Stimulated activated CD4-positive, alpha-beta T cell treated with anti-CD3 and anti-CD28 coated beads, Interleukin-2, amount 100 ng/mL, for 48 hours (primary cell): ENCODE measurements at places on chromosomes 12 and 14.

- no peak for DNase-seq
These were observed 117.7 kb downstream of the OTOGL start for GRCh38 chr12:80217011-80217535.

DNA sequence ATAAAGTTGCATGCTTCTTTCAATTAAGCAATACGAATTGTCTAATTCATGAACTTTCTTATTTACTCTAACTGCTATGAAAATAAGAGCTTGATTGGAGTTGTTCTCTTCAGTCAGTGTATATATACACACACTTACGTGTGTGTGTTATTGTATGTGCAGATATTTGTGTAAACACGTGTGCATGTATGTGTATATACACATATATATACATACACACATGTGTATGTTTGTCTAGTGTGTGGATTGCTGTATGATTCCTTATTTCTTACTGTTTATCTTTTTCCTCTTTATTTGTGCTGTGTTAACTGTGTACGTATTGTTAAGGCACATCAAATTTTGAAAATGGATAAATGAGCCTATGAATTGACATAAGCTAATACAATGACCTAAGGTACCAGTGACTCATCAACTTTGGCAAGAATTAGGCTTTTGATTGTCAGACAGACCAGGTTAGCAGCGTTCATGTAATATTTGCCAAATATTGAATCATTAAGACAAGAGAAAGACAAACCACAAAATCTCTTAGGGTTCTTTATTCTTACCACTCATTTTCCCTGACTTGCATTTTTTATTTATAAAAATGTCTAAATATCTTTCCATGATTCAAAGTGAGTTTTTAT lies 423.9 kb downstream of the SOX5 start:
- no peak for DNase-seq

- no peak for DNase-seq
These were observed 1.6 kb downstream of the RHOF start for GRCh38 chr12:121791671-121792551.

GRCh38 chr14:88493392-88494185 lies 61.2 kb downstream of the PTPN21 start:
- DNase-seq = no peak

DNA sequence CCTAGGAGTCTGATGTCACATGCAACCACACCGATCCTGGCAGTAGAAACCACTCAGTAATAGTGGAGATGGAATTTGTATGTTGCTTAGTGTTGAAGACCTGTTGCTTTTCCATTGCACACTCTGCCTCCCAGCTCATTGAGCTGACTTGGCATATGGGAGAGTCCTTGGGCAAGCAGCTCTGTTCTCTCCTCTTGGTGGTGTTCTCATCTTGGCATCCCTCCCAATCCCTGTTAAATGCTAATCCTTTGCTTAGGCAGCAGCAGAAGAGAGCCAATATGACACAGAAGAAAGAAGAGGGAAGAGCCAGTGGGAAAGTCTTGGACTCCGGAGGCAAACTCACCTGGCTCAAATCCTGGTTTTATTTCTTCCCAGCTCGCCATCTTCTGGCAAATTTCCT lies 178.0 kb upstream of the CAND1 start:
- no peak for DNase-seq

GRCh38 chr14:60274448-60274847 lies 25.4 kb downstream of the PPM1A start:
- DNase-seq = no peak

DNA sequence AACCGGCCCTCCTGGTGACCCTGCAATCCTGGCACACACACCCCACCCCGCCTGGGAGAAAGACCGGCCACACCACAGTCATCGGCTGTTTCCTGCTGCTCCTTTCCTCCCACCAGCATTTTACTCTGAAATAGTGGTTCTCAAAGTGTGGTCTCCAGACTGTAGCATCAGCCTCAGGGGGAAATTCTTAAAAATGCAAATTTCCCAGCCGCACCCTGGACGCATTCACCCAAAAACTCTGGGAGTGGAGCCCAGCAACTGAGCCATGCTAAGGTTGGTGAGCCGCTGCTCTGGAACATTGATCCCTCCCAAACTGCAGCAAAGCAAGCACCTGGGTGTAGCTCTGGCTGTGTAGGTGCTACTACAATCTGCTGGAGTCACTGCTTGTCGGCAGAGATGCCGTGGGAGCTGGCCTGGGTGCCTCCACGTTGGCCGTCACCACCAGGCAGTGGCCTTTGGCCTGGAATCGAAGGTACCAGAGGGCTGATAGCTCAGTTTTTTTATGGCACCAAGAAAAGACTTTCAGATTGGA lies 38.4 kb upstream of the BCL2L14 start:
- no peak for DNase-seq

DNA sequence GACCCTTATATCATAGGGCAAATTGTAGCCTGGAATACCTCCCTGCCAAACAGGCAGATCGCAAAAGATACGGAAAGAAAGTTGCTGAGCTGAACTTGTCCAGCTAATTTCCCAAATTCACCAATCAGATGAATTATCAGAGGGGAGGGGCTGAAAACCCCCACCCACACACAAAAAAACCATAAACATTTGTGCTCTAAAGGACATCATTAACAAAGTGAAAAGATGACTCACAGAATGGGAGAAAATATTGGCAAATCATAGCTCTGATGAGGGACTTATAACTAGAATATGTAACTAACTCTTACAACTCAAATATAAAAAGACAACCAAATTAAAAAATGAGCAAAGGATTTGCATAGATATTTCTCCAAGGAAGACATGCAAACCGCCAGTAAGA lies 36.3 kb downstream of the PTHLH start:
- no peak for DNase-seq

DNA sequence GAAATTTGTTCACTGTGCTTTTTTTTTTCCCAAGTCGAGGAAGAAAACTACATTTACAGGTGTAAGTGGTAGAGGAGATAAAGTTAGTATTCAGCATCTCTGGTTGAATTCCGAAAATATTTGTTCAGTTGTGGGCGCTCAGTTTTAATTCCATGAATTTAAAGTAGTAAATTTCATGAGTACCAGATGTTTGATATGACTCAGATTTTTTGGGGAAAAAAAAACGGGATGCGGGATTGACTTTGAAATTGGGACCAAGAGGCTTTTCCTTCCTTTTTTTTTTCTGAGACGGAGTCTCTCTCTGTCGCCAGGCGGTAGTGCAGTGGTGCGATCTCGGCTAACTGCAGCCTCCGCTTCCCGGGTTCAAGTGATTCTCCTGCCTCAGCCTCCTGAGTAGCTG lies 1.6 kb downstream of the TULP3 start:
- no peak for DNase-seq

DNA sequence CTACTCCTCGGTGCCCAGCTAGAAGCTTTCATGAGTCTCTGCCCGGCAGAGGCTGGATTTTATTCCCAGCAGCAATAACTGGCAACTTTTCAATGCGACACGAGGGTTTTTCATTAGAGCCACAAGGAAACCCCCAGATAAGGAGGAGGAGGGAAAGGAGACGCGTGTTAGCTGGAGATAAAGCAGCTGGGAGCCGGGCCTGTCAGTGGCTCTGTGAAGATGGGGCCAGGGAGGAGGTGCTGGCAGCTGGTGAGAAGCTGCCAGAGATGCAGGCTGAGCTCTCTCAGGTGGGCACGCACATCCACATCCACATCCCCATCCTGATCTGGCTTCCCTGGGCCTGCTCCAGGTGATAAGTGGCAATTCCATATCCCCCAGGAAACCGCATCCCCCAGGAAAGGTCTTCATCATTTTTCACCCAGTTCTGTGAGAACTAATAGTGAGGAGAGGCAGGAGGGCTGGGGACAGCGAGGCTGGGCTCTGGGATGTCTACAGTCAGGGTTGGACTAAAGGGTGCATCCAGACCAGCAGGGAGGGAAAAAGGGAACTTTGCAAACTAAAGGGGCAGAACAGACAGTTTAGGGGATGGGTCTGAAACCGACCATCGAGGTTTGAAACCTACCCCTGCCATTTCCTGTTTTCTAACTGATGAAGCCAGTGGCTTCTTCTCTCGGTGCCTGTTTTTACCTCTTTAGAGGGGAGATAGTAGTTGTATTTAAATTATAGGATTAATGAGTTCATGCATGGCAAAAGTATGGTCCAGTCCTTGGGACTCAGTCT lies 413.2 kb downstream of the DPF3 start:
- no peak for DNase-seq

- no peak for DNase-seq
These were observed 811 bp upstream of the GALNT16 start for GRCh38 chr14:69259168-69259526.

GRCh38 chr14:71539650-71540285 lies 392.5 kb upstream of the RGS6 start:
- DNase-seq = no peak

- DNase-seq = no peak
These were observed 25.1 kb upstream of the EIF5 start for GRCh38 chr14:103308717-103309616.

- DNase-seq = no peak
These were observed 55.2 kb downstream of the GALNT4 start for GRCh38 chr12:89469361-89469760.

DNA sequence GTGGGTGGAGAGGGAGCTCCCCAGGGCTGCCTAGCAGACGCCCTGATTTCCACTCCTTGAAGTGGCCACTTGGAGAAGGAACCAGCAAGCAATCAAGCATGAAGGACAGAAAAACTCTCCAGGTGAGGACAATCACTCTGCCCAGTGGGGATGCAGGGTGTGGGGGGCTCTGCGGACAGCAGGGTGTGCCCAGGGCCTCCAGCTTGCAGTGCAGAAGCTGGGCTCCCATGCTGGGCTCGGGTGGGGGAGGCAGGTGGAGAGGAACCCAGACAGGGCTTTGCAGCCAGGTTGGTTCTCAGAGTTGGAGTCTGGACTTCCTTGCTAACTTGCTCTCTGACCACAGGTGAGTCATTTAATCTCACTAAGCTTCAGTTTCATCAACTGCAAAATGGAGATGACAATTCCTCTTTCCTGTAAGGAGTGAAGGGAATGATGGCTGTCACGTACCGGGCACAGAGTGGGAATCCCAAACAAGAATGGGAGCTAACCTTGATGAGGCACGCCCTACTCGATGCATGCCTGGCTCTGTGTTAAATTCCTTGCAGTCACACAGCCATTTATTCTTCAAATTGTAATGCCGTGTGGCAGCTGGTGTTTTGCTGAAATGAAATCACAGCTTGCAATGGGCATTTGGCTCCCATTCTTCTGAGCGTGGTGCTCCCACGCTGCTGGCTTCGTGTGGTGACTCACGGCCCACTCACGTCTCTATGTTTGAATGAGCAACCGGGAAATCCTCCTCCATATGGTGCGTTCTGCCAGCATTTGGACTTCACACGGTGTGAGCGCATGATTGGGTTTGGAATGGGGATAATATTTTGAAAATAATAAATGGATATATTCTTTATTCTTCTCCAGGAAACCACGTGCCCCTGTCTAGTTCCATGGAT lies 75.2 kb downstream of the PRIMA1 start:
- no peak for DNase-seq

DNA sequence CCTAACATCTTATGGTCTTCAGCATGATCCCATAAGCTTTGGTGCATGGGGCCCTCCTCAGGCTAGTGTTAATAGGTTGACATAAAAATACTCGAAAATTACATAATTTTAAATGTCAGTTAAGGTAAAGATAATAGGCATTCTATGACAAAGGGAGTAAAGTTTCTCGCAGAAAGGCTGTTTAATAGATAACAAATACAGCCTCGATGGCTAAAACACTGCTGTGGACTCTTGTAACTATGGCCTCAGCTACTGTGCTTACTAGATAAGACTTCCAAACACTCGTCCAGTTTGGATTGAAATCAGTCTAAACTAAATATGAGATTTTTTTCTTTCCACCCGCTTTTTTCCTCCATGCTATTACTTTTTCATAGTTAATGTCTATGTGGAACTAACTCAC lies 23.2 kb upstream of the MGST1 start:
- no peak for DNase-seq

DNA sequence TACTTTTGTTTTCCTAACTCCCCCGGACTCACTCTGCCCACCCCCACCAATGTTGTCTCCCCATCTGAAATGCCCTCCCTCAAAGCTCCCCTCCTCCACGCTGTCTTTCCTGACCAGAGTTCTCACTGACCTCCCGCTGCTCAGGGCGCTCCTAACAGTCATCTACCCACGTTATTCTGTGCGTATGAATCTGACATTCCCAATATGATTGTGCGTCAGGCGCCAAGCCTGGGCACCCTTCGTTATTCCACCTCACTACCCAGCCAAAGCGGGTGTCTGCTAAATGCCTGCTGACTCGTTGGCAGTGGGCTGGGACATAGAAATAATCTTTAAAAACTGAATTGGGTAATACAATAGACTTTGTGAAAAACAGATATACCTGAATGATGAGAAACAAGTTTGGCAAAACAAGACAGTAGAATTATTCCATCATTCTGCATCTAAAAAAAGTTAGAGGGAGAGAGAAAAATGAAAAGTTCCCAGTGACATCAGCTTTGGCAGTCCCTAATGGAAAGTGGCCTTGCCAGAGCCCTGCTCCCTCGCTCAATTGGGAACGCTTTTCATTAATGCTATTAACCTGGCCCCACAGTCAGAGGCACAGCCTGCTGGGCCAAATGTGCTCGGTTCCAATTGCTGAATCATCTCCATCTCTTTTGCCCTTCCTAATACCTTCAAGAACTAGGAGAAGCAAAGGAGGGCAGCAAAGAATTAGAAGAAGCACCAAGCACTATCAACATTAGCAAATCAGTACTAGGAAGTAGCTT lies 74.0 kb upstream of the PLXNC1 start:
- DNase-seq = no peak

DNA sequence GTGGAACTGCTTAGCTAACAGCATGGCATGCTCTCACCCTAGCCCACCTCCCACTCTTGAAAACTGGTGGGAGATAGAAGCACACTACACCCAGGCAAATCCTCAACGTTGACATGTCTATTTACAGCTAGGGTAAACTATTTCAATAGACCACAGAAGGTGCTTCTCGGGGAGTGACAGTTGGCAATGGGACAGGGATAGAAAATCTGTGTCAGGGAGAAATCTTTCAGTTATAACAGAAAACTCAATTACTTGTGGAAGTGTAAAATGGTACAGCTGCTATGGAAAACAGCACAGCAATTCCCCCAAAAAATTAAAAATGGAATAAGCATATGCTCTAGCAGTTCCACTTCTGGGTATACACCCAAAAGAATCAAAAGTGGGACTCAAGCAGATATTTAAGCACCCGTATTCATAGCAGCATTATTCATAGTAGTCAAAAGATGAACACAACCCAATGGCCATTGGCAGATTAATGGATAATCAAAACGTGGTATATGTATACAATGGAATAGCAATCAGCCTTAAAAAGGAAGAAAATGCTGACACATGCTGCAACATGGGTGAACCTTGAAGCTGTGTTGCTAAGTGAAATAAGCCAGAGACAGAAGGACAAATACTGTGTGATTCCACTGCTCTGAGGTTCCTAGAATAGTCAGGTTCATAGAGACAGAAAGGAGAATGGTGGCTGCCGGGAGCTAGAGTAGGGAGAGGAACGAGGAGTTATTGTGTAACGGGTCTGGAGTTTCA lies 92.5 kb downstream of the STAB2 start:
- no peak for DNase-seq

DNA sequence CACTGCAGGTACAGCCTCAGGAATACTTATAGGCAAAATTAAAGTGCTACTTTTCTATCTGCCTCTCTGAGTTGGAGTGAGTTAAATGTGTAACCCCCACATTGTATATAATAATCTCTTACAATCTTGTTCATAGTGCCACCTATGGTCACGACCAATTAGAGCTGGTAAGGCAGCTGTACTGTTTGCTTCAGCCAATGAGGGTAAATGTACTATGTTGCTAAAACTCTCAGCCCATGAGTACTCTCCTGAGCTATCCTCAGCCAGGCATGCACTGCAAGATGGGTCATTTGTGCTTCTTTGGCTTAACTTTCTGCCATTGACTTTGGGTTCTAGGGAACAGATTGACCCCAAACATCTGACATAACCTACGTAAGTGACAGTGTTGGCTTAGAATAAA lies 15.0 kb upstream of the MDM2 start:
- peak; percentile 23 for DNase-seq
